ENCODE measurements at places on chromosomes 2 and 18. TPM values are rescaled to one million over a fixed set of nuclear protein-coding genes. Genes with fewer than 3 reads are reported as not detected.

IL1F10 gene
- not detected for total RNA-seq

ZNF397 gene
- total RNA-seq, result 14.5 TPM

HMSD gene
- not detected for total RNA-seq

RBM44 gene
- 0.33 TPM for total RNA-seq

CXCR2 gene
- total RNA-seq, result not detected

PCARE gene
- not detected for total RNA-seq

IMPA2 gene
- 3.1 TPM for total RNA-seq

SLC9A4 gene
- total RNA-seq, result 0.03 TPM

TUBB8B gene
- total RNA-seq, result not detected

DNAJC27 gene
- 4.7 TPM for total RNA-seq

CFAP221 gene
- 0.13 TPM for total RNA-seq

AAMP gene
- 111 TPM for total RNA-seq

CERKL gene
- total RNA-seq, result not detected

MEMO1 gene
- total RNA-seq, result 40.4 TPM

GDF7 gene
- 0.63 TPM for total RNA-seq

OBSL1 gene
- 64.4 TPM for total RNA-seq

Data from smooth muscle cell of the pulmonary artery (primary cell).